Activated CD8-positive, alpha-beta memory T cell treated with anti-CD3 and anti-CD28 coated beads for 24 hours (primary cell): ENCODE measurements at places on chromosomes 4 and X.

DNA sequence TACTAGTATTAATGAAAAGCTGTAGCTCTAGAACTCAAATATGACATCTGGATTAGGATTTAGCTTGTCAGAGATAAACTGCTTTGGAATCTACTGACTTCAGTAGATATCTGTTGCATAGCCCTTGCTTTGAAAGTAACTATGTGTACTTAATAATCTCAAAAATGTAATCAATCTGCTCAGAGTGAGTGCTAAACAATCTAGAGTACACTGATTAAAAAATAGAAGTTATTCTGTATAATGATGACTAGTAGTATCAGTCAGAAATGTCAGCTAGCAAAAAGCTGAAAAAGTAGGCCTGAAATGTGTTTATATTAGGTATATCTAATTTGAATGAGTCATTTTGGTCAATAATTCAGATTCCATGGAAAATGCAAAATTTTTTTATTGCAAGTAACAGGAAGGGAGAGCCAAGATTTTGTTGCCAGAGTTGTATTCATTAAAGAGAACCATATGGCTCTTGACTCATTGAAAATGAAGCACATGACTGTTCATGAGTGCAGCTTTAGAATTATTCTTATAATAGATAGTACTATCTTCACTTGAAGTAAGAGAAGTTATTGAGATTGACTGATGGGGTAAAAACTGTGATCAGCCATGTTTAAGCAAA, 20.0 kb downstream of the CLCN3 start:
- DNase-seq: no peak

DNA sequence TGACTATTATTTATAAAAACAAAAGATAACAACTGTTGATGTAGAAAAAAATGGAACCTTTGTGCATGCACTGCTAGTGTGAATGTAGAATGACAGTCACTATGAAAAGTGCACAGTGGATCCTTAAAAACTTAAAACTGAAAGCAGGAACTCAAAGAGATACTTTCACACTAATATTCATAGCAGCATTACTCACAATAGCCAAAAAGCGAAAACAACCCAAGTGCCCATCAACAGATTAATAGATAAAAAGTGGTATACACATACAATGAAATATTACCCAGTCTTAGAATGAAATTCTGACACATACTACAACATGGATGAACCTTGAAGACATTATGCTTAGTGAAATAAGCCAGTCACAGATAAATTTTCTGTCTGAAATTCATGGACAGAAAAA, 23.8 kb downstream of the CENPC start:
- no peak for DNase-seq

DNA sequence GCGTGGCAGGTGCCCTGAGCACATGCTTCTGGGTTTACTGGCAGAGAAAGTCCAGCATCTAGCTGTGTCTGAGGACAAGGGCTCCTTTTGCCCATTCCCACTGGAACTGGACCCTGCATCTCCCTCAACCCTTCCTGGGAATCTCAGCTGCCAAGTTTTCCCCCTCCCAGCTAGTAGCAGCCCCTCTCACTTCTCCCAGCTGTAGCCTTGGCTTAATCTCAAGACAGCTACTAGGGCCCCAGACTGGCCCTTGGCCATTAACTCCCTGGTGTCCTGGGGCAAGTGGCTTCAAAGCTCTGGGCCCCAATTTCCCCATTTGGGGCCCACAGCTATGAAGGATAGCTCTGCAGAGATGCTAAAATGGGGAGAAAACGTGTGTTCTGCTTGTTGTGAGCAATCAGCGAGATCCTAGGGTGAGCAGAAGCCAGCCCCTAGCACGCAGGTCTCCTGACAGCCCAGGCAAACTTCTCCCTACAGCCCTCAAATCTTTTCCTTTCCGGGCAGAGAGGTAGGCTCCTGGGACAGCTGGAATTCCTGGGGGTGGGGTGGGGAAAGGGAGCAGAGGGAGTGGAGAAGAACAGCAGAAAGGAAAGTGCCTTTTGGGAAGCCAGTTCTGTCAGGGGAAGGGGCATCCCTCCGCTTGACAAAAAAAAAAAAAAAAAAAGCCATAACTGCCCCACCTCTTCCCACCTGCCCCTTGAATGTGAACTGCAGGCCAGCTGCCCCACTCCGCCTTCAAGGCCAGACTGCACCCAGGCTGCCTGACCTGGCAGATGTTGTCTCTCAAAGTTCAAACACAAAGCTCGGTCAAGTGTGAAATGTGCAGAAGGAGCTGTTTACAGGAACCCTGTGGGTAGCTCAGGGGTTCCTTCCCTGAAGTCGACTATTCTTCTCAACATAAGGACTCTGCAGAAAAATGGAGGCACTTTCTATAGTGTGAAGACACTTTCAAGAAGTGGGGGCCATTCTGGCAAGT, 16.6 kb downstream of the FGD1 start:
- no peak for DNase-seq

DNA sequence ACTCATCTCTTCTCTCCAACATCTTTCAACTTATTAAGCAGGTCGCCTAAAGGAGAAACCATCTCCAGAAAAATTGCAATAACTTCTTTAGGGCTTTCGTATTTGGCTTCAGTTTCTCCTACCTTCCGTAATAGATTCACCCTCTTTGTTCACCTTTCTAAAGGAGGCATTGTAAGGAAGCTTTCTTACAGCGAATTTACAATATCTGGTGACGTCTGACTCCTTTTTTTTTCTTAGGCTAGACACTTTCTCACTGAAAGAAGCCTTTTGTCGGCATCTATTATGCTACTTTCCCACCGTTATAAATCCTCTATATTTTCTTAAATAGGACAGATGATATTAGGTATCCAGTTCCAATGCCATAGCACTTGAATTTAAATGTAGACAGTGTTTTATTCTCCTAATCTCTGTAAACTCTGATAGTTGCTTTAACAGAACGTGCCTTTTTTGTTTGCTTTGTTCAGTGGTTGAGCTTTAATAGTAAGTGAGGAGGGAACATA, 302.4 kb downstream of the IL1RAPL1 start:
- no peak for DNase-seq

GRCh38 chr4:73613130-73613529, 7.1 kb downstream of the RASSF6 start:
- DNase-seq: no peak

DNA sequence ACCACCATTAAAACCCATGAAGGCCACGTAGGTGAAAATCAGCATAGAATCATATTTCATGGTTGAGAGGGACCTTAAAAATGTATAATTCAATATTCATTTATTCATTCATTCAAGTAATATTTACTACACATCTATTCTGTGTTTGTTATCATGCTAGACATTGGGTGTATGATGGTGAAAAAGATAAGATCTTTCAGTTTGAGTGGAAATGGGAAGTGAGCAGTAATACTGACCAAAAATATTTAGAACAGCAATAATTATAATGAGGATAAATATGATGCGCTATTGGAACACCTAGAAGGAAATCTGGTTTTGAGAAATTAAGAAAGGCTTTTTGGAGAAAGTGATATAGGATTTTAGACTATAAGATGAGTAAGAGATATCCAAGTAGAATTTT, 28.0 kb downstream of the DKK2 start:
- no peak for DNase-seq

- no peak for DNase-seq
Observed at GRCh38 chr4:16897991-16898827, at the start of gene LDB2. TSS of gene LDB2 (minus strand) at chr4:16898645.

DNA sequence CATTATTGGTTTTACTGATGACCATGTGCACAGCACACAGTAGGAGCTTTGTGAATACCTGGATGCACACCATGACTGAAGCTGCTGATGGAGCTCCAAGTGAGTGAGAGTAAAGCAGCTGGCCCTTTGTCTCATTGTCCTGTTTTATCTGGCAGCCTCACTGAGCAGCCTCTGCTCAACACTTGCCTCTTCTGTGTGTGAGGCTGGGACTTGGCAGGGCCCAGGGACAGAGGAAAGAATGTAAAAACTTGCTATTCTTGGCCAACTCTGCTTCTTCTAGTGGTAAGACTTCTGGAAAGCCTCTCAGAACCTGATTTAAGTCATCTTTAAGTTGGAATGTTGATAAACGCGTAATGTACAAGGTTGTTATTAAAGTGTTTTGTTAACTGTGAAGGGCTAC, 61.4 kb downstream of the BEX1 start:
- no peak for DNase-seq

GRCh38 chr4:133711817-133712216, 489.8 kb downstream of the PABPC4L start:
- no peak for DNase-seq

GRCh38 chrX:16240231-16240905, 73.1 kb downstream of the MAGEB17 start:
- DNase-seq: no peak

GRCh38 chr4:6426571-6427438, 45.6 kb downstream of the PPP2R2C start:
- no peak for DNase-seq

- no peak for DNase-seq
Observed at GRCh38 chrX:114365065-114365834, 218.6 kb upstream of the HTR2C start.

DNA sequence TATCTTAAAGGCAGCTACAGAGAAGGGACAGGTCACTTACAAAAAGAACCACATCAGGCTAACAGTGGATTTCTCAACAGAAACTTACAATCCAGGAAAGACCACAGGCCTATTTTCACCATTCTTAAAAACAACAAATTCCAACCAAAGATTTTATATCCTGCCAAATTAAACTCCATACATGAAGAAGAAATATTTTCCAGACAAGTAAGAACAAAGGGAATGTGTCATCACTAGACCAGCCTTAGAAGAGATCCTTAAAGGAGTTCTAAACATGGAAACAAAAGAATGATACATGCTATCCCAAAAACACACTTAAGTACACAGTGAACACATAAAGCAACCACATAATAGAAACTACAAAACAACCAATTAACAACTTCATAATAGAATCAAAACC, 105.6 kb downstream of the ANXA10 start:
- DNase-seq: no peak

DNA sequence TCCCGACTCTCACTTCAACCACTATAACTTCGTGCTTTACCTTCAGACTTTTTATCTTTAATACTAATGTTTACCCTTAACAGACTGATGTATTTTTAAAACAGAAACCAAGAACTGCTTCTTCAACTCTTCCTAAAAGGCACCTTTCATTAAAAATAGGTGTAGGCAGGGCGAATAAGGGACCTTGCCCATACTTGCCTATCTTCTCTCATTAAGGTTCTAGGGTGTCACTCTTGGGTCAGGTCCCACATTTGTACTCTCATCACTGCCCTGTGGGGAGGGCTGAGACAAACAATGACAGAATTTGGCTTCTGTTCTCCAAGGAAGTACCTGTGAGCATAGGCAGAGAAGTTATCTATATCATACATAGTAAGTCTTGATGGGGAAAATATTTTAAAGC, 69.7 kb downstream of the ANKRD50 start:
- DNase-seq: no peak

- DNase-seq: no peak
Observed at GRCh38 chr4:137454767-137455166, 77.5 kb downstream of the PCDH18 start.

DNA sequence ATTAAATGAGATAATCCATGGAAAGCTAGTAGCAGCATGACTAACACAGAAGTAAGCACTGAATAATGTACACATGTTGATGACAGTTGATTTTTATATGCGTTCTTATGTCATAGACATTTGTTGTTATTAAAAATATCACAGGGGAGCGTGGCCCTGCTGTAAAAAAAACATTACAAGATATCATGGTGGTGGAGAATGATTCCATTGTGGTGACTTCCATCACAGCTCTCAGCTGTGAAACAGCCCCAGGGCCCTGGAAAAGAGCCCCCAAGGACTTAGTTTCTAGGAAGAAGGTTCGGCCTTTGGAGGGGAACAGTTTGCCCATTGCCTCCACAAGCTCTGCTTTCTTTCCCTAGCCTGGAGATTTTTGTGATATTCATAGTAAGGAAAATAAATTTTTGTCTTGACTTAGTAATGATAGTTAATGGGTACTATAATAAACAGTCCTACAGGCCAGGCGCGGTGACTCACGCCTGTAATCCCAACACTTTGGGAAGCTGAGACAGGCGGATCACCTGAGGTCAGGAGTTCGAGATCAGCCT, 49.9 kb downstream of the FAM114A1 start:
- DNase-seq: no peak

DNA sequence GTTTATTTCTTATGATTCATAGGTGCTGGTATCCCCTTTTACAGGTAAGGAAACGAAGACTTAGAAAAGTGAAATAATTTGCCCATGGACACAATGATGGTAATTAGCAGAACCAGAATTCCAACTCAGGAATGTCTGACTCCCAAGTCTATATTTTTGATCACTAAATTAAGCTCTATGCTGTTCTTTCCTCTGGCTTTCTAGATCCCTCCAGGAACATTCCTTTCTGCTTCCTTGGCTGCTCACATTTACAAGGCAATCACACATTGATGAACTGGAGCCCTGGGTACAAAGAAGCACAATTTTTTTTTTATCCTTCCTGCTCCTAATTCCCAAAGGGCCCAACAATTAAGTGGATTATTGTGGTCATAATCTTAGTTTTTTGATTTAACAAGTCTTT, 7.0 kb upstream of the CDKN2AIP start:
- DNase-seq: no peak

- DNase-seq: no peak
Observed at GRCh38 chr4:147994076-147994475, 262.2 kb downstream of the ARHGAP10 start.

DNA sequence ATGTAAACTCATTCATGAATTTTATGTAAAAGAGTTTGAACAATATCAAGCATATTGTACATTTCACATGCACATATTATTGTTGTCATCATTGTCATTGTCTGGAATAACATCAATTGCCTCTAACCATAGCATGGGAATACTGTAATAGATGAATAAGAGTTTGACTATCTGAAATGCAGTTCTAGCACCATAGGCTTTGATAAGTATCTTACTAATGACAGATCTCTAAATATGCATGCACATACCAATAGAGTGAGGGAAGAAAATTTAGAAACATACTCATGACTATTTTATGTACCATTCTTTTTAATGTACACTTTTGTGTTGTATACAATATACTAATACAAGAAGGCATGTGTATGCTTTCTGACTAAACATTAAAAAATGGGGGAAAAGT, 161.6 kb upstream of the SPRY1 start:
- no peak for DNase-seq

DNA sequence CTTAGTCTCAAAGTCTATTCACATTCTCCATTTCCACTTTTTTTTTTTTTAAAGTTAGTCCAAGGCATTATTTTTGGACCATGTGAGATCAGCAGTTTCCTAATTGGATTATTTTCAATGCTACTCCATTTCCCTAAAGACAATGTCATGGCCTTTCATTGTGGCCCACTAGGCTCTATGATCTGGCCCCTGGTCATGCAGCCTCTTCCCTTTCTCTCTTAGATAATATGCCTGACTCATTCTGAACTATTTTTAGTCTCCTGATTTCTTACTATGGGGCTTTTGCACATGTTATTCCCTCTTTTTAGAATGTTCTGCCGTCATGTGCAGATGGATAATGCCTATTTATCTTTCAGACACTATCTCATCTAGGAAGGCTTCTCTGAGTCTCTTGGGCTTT, 157.3 kb downstream of the TMA16 start:
- no peak for DNase-seq

- DNase-seq: no peak
Observed at GRCh38 chr4:108861334-108861733, 98.5 kb upstream of the ETNPPL start.
